Activated CD8-positive, alpha-beta memory T cell treated with anti-CD3 and anti-CD28 coated beads, Interleukin-2, amount 10 ng/mL, durations not matched to agents 7 days and 5 days (primary cell): ENCODE measurements at places on chromosomes 11 and 22. TPM values are rescaled to one million over a fixed set of nuclear protein-coding genes. Genes with fewer than 3 reads are reported as not detected.

Gene RIN1
- total RNA-seq = 0.68 TPM

Gene GLYAT
- not detected for total RNA-seq

Gene CHADL
- 0.38 TPM for total RNA-seq

GRCh38 chr11:62999649-63000048 is 14.9 kb upstream of the SLC22A6 start:
- DNase-seq = no peak

GRCh38 chr11:29782447-29782846 is 234.4 kb downstream of the KCNA4 start:
- no peak for DNase-seq

Gene MRGPRE
- total RNA-seq = not detected

Gene CARD16
- total RNA-seq = 92.0 TPM

- DNase-seq = no peak
Observed at GRCh38 chr11:18493310-18493709, 33.4 kb downstream of the TSG101 start.

GRCh38 chr11:115758011-115758410 is 253.8 kb upstream of the CADM1 start:
- DNase-seq = no peak

GRCh38 chr22:28544431-28544868 is 135.2 kb downstream of the TTC28 start:
- DNase-seq = no peak

DNA sequence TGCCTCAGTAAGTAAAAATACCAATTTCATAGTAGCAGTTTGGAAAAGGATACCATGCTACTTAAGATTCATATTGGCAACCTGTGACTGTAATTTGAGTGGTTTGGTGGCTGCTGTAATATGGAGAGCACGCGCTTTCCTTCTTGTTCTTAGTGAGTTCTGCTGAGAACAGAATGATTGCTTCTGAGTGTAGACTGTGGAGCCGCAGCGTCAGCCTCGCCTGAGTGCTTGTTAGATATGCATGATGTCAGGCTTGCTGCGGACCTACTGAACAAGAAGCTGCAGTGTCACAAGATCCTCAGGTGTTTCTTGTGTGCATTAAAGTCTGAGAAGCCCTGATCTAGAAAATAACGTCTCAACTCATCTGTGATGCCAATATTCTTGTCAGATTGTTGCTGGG is 143.2 kb downstream of the ARHGAP42 start:
- no peak for DNase-seq

DNA sequence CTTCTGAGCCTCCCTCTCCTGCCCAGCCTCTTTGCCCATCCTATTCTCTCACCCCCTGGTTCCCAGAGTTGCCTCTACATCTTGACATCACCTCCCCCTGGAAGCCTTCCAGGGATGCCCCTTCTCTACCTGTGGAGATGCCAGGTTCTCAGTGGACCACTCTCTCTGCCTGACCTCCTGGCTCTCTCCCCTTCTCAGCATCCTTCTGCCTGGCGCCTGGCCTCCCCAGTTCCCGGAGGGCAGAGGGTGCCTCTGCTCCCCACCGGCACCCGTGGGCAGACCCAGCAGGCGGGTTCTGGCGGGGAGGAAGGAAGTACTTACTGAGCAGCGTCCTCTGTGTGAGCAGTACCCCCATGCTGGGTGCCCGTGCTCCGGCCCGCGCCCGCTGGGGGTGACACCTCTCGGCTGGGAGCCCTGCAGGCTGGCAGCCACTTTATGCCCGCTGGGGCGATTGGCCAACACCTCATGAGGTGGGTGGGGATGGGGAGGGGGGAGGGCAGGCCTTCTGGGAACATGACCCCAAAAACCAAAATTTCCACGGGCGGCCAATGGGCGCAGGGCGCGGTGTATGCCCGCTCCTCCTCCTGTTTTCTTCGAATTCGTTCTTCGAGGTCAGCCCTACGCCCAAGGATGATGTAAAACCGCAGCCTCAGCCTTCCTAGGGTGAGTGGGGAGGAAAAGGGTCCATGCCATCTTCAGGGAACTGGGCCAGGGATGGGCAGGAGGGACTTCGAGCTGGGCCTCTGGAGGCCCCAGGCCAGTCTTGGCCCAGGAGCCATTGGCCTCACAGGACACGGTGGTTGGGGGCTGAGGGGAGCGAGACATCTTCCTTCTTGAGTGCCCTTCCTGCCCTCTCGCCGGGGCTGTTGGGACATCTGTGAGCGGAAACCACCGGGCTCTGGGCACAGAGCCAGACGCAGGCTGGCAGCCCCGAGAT is at the start of gene OSM:
TSS of gene OSM (minus strand) at position 407 of the 937 bp plus-strand sequence. CDS start at position 355, 52 bp downstream.
- DNase-seq = peak; percentile 92

GRCh38 chr11:96385187-96385586 is 4.5 kb downstream of the CCDC82 start:
- DNase-seq = no peak

DNA sequence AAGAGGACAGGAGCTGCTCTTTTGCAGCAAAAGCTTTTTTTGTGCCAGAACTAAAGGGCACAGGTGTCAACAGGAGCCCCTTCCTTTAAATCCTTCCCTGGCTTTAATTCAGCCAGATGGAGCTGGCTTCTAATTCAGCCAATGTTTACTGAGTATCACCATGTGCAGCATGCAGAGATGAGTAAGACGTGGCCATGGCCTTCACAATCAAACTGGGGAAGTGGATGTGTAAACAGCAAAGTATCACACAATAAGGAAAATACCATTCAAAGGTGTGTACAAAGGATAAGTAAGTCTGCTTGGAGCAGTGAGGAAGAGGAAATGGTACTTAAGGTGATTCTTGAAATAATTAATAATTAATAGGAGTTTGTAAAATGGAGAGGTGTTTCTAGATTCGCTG is 243.4 kb downstream of the NXPE2 start:
- DNase-seq = no peak

Gene PTPRCAP
- 424 TPM for total RNA-seq

DNA sequence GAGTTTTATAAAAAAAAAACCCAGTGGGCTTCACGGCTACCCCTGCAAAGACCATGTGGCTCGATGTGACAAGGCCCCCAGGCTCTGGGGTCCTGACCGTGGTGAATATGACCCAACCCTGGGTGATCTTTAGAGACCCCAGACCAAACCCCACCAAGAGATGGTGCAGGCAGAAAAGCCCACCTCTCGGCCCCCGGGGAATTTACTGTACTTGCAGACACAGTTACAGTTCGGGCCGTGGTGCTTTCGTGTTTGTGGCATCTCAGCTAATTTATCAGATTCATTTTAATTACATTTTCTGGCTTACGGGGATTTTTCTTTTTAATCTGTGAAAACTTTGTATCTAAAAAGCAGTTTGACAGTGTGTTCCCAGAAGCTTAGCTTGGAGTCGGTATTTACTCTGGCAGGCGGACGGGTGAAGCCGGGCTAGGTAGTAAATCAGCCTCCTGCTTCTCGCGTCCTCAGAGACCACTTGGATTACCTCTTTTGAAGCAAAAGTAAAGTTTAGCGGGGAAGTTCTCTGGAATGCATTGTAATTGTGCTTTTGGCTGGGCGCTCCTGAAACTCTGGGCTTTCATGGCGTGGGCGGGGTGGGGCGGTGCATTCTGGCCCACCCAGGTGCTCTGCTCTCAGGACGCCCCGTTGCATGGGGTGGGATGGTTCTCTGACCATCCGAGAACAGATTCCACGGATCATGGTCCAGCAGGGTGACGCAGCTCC is 25.3 kb downstream of the ANO1 start:
- DNase-seq = no peak

Gene OR11H1
- total RNA-seq = not detected

DNA sequence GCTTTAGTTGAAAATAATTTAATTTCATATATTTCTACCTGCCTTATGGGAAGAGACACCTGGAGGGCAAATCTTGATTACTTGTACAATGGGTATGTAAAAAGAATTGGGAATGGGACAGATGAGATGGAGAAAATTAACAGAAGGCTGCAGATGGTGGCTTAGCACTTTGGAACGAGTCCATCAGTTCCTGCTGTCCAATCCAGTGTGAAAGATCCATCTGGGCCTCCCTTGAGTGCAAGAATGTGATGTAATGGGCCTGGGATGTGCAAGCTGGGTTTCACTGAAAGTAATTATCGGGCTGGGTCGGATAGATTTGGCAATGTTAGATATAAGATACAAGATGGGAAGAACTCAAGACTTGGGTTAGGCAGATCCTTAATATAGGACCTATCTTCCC is 42.0 kb downstream of the CECR2 start:
- no peak for DNase-seq

- peak; percentile 8 for DNase-seq
Observed at GRCh38 chr22:47795477-47796127, 1033.2 kb downstream of the TBC1D22A start.

Gene CRYBA4
- 0.38 TPM for total RNA-seq

- DNase-seq = no peak
Observed at GRCh38 chr11:101341578-101341977, 212.0 kb upstream of the PGR start.

Gene LSP1
- total RNA-seq = 702 TPM
